Hepatic stellate cell (primary cell): ENCODE measurements at places on chromosomes 11 and 22.
A peak's percentile ranks its signal among the peaks of the same experiment; 100 is the strongest.

DNA sequence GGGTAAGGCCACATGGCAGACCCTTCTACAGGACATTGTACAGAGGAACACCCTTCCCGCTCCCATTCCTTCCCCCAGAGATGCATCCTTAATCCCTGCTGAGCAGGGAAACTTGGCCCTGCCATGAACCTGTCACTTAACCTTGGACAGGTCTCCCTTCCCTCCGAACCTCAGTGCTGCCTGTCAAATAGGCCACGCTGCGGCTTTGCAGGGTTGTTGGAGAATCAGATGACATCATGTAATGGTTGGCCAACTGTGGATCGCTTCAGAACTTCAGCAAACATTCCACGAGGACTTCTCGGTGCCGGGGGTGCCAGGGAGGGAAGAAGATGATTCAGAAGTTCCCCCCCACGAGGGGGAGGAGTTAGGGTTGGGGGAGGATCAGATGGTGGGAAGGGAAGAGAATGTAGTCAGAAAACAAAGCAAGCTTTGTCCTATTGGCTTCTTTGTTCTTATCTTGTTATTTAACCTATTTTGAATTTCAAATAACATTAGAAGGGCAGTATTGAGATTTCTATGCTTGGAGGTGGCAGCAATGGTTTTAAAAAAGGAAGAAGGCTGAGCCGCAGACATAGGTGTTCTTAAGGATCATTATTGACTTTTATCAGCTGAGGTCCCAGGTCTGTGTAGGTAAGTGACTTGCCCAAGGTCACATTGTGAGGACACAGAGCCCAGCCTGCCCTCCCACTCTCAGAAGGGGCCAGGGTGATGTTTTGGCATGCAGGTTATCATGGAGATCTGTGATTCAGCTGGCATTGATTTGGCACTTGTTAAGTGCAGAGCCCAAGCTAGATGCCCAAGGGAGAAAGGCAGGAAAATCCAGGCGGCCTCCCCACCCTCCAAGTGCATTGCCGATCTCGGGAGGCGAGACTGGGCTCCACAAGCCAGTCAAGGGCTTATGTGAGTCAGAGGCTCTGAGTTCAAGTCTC lies 3.1 kb downstream of the CDC42EP1 start:
- DNase-seq = peak; percentile 98

- no peak for DNase-seq
Measured at GRCh38 chr11:119370486-119371046, 10.9 kb downstream of the USP2 start.

GRCh38 chr22:32333141-32333768 lies 24.4 kb upstream of the RFPL3 start:
- no peak for DNase-seq

DNA sequence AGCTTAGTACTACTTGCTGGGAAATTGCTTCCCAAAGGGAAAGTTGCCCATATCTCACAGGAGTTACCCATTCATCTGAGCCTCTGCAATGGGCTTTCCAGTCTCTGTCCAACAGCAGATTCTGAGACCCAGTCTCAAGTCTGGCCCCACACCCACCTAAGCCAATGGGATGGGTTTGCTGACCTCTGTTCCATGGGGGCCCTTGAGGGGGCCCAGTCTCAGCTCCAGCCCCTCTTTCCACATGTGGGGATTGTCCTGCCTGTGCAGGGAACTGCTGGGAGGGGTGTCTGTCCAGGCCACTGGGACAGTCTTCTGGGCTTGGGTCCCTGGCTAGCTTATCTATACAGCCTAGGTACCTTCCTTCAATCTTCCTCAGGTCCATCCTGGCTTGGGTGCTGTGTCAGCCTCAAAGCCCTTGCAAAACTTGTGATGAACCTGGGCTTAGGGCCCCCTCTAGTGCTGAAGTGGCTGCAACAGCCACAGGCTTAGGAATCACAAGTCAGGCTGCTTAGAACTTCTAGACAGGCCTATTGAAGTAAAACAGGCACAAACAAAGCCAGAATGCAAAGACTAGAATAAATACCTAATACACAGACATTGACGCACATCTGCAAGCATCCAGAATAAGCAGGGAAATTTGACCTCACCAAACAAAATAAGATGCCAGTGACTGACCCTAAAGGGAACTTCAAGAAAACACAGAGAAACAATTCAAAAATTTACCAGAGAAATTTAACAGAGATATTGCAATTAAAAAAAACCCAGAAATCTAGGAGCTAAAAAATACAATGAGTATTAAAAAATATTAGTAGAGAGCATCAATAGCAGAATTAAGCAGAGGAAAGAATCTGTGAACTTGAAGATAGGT lies 11.7 kb upstream of the PATL1 start:
- DNase-seq = peak; percentile 64

- DNase-seq = peak; percentile 94
Measured at GRCh38 chr22:35629406-35630216, 12.5 kb upstream of the MB start.

- DNase-seq = no peak
Measured at GRCh38 chr22:19476023-19476422, 3.0 kb downstream of the UFD1 start.

DNA sequence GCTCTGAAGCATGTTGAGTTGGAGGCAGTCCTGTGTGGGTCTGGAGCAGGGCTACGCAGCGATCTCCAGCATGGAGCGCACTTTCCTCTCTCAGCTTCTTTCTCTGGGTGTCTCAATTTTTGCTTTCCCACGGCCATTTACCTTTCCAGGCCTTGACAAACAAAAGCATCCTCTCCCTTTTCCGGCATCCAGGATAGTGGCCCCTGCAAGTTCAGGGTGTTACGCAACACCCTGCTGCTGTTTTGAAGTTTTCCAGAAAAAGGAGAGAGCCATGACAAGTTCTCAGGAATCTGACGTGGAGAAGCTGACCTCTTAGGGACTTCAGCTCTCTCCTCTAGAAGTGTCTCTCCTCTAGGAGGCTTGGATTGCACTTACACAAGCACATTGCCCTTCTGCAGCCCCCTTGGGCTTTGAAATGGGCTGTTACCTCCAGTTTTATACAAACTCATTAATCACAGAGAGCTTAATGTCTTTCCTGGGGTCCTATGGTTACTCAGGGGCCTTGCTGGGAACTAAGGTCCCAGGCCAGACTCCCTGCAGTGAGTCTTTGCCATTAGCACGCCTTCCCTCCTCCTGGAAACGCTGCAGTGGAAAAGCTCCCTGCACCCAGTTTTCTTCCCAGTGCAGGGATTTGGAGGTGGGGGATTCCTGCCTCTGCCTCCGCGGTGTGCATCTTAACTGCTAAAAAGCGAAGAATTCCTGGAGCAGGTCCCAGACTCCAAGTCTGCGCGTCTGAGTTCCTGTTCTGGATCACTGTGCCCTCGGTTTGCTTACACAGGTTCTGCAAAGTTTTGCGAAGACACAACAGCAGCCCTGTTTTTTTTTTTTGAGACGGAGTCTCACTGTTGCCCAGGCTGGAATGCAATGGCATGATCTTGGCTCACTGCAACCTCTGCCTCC lies 80.4 kb downstream of the BARX2 start:
- no peak for DNase-seq

DNA sequence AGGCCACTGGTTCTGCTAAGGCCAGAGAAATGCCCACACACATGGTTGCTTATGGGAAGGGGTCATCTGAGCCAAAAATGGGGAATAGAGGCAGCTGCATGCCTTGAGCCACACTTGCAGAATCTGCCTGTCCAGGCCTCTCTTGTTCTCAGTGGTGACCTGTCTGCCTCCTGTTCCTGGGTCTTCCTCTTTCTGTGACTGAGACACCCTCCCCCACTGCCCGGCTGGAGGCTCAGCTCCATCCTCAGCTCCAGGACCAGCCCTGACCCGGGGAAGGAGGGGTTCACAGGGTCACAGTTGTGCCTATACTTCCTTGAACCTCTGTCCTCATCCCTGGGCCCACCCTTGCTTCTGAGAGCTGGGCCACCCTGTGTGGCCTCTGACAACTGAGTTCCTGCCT lies 52.3 kb downstream of the CSF2RB start:
- DNase-seq = no peak

DNA sequence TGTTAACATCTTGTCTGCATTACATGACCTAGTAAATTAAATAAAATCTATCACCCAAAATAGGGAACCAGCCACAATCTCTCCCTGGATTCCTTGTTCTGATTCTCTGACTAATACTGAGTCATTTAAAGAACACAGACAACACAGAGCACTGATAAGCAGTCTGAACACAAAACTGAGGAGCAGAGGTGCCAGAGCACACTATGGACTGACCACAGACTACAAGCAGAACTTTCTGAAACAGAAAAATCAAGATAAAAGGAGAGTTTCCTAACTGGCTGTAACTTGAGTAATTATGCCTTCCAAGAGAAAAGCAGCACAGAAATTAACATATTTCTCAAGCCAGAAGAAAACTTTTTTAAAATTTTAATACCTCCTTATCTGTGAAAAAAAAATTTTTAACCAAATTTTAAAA lies 128.8 kb downstream of the SGSM3 start:
- peak; percentile 88 for DNase-seq

DNA sequence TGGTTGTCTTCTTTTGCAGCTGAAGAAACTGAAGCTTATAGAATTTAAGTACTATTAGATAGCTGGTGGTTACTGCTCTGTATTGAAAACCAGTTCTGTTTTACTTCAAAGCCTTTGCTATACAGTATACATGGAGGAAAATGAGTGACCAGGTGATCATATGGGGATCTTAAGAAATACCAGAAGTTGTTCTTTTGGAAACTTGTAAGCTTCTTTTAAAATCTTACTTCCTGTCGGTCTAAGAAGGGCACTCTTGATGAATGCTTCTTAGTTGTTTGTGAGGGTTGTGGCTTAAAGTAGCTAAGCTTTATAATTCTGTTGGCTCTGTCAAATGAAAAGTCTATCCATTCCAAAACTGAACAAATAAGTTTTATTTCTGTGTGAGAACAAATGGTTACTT lies 55.2 kb downstream of the PDE3B start:
- DNase-seq = no peak

GRCh38 chr11:85822814-85823213 lies 11.9 kb upstream of the SYTL2 start:
- DNase-seq = no peak

DNA sequence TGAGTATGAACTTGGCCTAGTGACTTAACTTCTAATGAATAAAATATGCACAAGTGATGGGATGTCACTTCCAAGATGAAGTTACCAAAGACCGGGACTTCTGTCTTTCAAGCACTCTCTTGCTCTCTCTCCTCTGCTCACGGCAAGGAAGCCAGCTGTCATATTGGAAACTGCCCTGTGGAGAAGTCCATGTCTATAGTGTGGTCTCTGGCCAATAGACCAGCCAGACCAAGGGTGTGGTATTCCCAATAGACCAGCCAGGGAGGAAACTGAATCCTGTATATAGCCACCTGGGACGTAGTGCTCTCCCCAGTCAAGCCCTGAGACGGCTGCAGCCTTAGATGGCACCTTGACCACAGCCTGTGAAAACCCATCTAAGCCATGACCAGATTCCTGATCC lies 93.2 kb upstream of the ALX4 start:
- no peak for DNase-seq
